Activated CD8-positive, alpha-beta memory T cell treated with anti-CD3 and anti-CD28 coated beads for 36 hours (primary cell): ENCODE measurements at places on chromosomes 12 and 14. TPM values are rescaled to one million over a fixed set of nuclear protein-coding genes. Genes with fewer than 3 reads are reported as not detected.

The ATP5F1B gene
- total RNA-seq, result 972 TPM

The HOTAIR gene
- total RNA-seq, result not detected

The SLC6A15 gene
- total RNA-seq, result not detected

The GUCY2C gene
- total RNA-seq, result not detected

The CLEC1B gene
- not detected for total RNA-seq

The FKBP11 gene
- 131 TPM for total RNA-seq

The SLC39A9 gene
- total RNA-seq, result 53.6 TPM

The MYO1H gene
- total RNA-seq, result not detected

The C12orf54 gene
- total RNA-seq, result not detected
